Activated CD4-positive, alpha-beta T cell treated with anti-CD3 and anti-CD28 coated beads, Interleukin-2, amount 50 U/mL, for 48 hours (primary cell): ENCODE measurements at places on chromosomes 7 and 10.

GRCh38 chr10:110852947-110853346 lies 18.8 kb upstream of the PDCD4 start:
- no peak for DNase-seq

DNA sequence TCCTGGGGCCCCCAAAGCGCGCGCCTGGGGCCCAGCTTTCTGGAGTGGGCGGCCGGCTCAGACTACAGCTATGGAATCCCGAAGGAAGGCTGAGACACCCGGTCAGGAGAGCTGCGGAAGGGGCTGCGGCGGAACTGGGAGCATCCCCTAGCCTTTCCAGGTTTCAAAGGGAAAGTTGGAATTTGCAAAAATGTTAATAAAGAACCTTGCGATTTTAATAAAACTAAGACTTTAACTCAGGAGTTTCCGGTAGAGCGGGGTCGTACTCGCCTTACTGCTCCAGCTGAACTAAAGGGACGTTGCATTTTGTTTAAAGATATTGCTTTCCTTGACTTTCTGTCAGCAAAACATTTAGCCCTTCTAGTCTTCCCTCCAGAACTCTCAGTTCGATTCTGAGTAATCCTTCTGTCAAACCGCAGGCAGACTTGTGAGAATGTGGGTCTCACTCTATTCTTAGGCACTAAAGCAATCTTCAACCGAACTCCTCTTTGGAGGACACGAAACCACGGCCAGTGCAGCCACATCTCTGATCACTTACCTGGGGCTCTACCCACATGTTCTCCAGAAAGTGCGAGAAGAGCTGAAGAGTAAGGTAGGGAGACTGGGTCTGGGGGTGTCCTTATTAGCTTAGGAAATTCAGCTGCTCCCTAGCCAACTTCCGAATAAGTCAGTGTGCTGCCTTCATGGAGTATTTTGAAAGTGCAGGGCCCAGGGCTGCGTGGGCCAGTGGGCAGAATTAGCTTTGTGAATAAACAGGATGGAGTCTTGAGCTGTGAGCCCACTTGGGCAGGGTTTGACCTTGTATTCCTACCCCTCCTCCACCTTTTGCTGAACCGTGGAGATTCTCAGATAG lies 1.9 kb downstream of the CYP26A1 start:
- DNase-seq: no peak

GRCh38 chr7:69568266-69568665 lies 30.0 kb upstream of the AUTS2 start:
- no peak for DNase-seq

DNA sequence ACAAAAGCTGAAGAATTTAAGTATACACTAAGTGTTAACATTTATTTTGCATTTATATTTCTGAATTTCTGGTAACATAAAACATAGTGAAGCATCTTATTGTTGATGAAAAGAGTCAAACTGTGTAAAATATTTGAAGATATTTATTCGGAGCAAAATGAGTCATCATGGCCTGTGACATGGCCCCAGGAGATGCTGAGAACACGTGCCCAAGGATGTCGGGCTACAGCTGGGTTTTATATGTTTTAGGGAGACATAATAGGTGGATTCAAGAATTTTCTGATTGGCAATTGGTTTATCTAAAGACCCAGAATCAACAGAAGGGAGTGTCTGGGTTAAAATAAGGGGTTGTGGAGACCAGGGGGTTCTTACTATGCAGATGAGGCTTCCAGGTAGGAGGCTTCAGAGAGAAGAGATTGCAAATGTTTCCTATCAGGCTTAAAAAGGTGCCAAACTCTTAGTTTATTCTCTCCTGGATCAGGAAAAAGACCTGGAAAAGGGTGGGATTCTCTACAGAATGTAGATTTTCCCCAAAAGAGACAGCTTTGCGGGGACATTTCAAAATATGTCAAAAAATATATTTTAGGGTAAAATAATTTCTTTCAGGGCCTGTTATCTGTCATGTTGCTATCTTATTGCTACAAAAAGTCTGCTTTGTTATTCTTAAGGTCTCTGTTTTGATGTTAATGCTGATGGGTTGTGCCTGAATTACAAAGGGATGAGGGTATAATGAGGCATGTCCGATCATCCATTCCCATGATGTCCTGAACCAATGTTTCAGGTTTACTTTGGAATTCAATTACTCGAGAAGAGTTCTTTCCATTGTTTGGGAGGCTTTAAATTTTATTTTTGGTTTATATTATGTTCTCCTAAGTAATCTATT lies 74.5 kb downstream of the VWDE start:
- no peak for DNase-seq

- no peak for DNase-seq
Measured at GRCh38 chr10:35203745-35204144, 77.1 kb downstream of the CREM start.

DNA sequence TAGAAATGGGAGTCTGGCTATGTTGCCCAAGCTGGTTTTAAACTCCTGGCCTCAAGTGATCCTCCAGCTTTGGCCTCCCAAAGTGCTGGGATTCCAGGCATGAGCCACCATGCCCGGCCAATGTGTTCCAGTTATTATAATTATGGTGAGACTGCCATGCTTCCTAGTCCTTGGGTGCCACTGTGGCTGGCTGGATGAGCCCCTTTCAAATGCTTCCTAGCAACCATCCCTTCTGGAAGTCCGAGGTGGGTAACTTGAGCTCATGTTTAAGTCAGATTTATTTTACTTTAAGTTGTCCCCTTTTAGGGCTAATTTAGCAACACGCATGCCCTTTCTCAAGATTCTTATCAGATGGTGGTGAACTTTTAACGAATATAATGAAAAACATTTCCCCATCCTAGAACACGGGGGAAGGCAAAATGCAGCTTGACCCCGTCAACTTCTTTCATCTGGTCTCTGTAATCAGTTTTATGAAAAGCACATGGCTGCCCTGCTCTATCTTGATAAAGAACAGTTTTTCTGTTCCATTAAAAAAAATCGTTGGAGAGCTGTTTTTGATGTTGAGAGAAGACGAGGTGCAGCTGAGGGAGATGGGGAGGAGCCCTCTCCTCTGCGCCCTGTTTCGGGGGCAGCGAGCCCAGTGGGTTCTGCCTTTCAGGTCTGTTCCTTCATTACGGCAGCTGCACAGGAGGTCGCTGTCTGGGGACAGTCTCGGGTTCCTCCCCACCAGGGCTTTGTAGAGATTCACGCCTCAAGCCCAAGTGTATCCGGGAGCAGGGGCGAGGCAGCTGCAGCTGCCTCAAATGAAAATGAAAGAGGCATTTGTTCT lies 61.0 kb upstream of the MKI67 start:
- peak; percentile 34 for DNase-seq

GRCh38 chr10:96124230-96125141 lies 5.6 kb upstream of the ZNF518A start:
- no peak for DNase-seq
